ENCODE measurements at places on chromosomes 16 and 17.

- peak; percentile 73 for DNase-seq
Observed at GRCh38 chr17:78132084-78132676, 1.6 kb downstream of the TMC8 start.

GRCh38 chr17:68190495-68190894, 57.3 kb upstream of the AMZ2 start:
- DNase-seq, result no peak

- no peak for DNase-seq
Observed at GRCh38 chr17:83014297-83014696, 65.1 kb upstream of the METRNL start.

- peak; percentile 5 for DNase-seq
Observed at GRCh38 chr16:83458612-83459011, 349.2 kb upstream of the HSBP1 start.

GRCh38 chr16:86095906-86096485, 197.0 kb downstream of the IRF8 start:
- DNase-seq, result no peak

DNA sequence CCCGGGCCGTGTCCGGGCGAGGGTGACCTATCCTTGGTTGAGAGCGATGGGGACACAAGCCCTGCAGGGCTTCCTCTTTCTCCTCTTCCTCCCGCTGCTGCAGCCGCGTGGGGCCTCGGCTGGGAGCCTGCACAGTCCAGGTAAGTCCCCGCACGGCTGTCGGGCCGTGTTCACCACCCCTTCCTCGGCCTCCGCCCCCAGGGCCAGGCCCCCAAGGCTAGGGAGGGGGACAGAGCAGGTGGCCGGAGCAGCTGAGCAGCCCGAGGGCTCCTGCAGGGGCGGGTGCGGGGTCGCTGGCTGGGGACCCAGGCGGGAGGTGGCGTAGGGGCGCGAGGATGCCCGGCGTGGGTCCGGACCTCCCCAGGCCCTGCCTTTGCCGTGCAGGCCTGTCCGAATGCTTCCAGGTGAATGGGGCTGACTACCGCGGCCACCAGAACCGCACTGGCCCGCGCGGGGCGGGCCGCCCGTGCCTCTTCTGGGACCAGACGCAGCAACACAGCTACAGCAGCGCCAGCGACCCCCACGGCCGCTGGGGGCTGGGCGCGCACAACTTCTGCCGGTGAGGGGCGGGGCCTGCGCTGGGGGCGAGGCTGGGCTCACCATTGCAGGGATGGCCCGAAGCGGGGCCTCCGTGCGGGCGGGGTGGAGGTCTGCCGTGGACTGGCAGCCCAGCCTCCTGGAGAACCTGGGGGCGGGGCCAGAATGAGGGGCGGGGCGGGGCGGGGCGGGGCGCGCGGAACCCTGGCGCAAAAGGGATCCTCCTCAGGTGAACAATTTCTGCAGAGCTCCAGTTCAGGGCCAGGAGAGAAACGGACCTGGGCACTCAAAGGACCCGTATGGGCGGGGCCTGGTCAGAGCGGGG, 631 bp downstream of the KREMEN2 start:
- peak; percentile 81 for DNase-seq

DNA sequence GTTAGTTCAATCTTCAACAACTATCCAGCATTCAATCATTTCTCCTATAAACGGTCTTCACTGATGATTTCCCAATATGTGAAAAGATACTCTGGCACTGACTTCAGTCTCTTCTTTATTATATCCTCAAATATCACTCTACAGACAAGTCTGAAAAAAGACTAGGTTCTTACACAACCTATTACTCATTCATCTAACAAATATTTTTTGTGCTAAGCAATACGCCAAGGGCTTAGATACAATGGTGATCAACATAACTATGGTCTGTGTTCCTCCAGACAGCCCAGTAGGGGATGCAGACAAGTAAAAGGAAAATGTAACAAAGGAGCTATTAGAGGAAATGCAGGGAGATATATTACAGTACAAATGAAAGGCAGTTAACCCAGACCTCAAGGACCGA, 63.9 kb downstream of the MYO1D start:
- no peak for DNase-seq

DNA sequence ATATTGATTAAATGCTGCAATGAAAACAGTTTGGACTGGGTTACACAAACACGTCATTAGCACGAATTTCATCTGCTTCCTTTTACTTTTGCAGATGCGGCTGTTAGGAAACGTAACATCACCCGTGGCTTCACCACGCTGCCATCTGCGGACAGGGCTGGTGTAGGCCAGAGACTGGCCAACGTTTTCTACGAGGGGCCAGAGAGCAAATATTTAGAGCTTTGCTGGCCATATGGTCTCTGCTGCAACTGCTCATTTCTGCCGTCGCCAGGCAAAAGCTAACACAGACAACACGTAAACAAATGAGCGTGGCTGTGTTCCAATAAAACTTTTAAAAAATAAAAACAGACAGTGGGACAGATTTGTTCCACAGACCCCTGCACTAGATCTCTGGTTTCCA, 96.6 kb downstream of the ENGASE start:
- DNase-seq, result no peak

DNA sequence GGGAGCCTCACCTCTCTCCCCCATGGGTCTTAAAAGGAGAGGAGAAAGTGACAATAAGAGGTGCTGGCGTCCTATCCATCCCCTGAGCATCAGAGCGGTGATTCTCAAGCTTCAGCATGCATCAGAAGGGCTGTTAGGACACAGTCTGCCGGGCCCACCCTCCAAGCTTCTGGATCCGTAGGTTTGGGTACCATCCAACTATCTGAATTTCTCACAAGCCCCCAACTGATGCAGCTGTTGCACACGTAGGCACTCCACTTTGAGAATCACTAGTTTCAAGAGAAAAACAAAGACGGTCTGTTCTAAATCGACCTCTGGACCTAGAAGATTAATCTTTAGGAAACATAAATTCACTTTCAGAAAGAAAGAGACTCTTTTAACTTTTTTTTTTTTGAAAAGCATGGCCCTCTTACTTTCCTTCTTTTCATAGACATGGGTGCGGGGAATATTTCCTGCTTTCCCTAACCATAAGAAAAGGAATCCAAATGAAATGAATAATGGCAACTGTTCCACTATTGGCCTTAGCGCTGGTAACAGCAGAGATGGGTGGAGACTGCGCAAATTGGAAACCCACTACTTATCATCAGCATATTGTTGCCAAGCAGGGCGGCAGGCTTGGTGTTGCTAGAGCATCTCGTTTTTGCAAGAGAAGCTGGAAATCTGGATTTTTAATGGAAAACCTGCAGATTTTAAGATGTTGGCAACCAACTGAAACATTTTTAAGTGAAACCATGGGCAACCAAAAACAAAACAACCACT, 144.4 kb downstream of the GAS7 start:
- DNase-seq, result no peak

GRCh38 chr17:301681-302299, 50.8 kb downstream of the RPH3AL start:
- no peak for DNase-seq

- DNase-seq, result peak; percentile 74
Observed at GRCh38 chr17:42744283-42744805, 496 bp downstream of the EZH1 start.

GRCh38 chr17:50094243-50094752, 853 bp upstream of the PDK2 start:
- peak; percentile 90 for DNase-seq

DNA sequence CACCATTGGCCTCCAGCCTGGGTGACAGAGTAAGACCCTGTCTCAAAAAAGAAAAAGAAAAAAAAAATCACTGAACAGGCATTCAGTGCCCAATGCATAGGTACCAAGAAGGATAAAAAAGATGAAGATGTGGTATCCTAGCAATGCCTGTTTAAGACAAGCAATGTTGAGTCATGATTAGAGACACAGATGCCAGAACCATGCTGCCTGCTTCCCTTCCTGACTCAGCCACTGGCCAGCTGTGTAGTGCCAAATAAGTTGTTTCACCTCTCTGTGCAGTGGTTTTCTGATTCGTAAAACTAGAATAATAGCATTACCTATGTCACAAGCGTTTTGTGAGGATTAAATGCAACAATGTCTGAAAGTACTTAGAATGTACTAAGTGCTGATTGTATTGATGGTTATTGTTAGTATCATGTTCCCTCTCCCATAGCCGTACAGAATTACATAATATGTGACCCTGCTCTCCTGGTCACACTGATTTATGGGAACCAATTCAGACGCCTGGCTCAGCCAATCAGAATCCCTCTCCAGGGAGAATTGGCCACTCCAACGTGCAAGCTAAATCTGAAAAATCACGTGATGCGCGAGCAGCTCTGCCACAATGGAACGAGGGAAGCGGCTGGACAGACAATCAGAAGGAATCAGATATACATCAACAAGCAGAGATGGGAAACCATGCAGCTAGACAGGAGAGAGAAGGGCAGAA, 241.9 kb downstream of the SLC39A11 start:
- no peak for DNase-seq

DNA sequence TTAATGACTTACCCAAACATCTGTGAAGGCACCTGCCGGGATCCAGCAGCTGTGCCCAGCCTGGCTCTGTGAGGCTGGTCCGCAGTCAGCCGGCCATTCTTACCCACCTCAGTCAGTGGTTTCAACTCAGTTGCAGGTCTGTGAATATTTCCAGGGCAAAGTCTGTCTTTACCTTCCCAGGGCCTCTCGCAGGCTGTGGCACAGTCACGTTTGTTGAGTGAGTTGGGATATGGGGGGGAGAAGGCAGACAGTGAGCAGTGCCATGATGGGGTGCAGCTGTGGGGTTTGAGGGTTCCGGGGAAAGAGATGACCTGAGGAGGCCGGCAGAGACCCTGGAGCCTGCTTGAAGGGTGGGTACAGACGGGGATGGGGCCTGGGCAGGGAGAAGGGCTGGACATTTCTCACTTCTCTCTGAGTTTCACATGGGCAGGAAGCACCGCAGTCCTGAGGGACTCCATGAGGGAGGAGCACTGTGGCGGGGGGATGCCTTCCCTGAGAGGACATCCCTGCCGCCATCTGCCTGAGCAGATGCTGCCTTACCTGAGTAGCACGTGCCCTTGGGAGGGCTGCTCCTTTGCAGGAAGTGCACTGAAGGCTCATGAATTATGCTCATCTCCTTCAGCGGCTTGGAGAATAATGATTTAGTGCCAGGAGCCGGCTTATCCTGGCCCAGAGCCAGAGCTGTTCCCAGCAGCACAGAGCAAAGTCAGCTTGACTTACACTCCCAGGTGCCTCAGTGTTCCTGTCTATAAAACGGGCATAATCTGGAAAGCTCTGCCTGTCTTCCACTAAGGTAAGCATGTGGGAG, 48.1 kb downstream of the KSR1 start:
- DNase-seq, result no peak

DNA sequence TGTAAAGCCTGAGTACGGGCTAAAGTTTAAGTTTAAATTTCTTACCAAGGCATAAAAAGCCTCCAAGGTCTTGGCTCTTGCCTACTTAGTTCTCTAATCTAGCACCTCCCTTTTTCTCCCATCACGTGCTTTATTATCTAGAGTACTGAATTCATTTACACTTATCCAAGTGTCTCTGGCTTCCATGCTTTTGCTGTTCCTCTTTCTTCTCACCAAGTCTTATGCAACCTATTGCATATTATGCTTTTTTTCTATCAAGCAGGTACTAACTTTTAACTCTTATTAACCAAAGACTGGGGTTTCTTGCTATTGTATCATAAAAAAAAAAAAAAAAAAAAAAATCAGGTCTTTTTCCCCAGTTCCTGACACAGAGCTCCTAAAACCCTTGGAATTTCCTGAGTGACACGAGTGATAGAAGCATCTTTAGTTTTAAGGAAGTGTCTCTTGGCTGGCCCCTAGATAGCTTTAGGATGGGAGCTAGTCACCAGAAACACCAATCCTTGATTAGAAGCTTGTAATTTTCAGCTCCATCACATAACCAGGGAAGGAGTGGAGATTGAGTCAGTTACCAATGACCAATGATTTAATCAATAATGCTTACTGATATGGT, 44.9 kb downstream of the SSH2 start:
- DNase-seq, result no peak

- DNase-seq, result no peak
Observed at GRCh38 chr17:77778636-77779489, 179.6 kb upstream of the TNRC6C start.

DNA sequence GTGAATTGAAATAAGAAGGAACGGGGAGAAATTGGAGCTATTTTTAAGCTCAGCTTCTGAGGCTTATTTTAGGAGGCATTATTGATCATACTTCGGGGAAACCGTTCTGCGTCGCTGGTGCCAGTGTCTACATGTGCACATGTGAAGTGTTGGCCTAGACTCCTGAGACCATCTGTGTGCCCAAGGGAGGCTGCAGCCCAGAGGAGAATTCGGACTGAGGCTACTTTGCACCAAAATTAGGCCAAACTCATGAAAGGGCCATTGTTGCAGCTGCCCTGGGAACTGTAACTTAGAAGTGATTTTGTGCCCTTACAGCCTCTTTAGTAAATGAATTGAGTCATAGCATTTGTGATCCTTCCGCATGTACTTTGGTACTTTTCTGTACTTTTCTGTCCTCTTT, 102.0 kb upstream of the NOL11 start:
- no peak for DNase-seq

DNA sequence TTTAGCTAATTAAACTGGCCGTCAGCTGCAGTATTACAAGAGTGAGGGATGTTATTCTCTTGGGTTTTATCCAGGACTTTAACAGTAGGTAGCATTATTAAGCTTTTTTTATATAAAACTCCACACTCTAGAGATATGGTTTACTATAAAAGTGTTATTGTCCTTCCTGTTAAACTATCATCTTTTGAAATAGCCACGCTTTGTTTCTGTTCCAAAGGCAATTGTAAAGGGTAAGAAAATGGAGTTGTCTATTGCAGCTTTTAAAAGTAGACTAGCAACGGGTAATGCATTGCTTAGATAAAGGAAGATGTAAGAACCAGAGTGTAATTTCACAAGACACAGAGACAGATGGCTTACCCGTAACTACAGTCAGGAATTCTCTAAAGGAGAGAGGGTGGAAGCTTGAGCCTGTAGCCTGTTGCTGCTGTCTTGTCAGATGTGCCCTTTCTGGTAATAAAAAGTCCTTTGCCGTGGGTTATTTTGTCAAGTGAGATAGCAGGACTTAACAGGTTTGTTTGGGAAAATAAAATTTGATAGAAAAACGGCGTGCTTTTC, 56.4 kb downstream of the WWOX start:
- DNase-seq, result no peak

- DNase-seq, result no peak
Observed at GRCh38 chr16:57125969-57126368, 33.6 kb downstream of the CPNE2 start.

- DNase-seq, result no peak
Observed at GRCh38 chr16:19710991-19711545, 7.0 kb downstream of the KNOP1 start.

GRCh38 chr17:80789356-80789902, 202.2 kb upstream of the CHMP6 start:
- peak; percentile 37 for DNase-seq

Measured in activated T-cell treated with anti-CD3 and anti-CD28 coated beads, Interleukin-2, amount 50 U/mL, for 72 hours (primary cell).